ENCODE measurements at places on chromosomes 16 and 17. TPM values are rescaled to one million over a fixed set of nuclear protein-coding genes. Genes with fewer than 3 reads are reported as not detected.

SHCBP1 gene
- not detected for total RNA-seq

CCL1 gene
- total RNA-seq, result not detected

RDM1 gene
- total RNA-seq, result not detected

WNT3 gene
- not detected for total RNA-seq

TBC1D3E gene
- total RNA-seq, result not detected

DNA sequence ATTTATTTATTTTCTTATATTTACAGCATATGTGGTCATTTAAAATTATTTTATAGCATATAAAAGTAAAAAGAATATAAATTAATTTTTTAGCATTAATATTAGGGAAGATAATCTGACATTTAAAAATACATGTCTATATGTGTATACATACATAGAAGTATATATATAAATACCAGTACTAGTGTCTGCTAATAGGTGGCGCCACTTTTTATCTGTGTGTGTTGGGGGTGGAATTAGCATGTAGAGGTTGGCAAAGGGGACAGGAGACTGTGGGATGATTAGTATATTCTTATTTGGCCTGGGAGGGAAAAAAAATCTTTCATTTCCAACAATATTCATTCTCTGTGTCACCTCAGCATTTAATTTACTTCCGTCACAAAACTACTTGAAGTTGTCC is 359.1 kb downstream of the WWOX start:
- no peaks in the 10 kb centered on the region for H3K27me3 ChIP-seq
- H3K27ac ChIP-seq, result no peak overlapping the region
- no peak for DNase-seq
- H3K36me3 ChIP-seq, result no peaks in the 10 kb centered on the region
- no peak overlapping the region for H3K4me3 ChIP-seq

DNA sequence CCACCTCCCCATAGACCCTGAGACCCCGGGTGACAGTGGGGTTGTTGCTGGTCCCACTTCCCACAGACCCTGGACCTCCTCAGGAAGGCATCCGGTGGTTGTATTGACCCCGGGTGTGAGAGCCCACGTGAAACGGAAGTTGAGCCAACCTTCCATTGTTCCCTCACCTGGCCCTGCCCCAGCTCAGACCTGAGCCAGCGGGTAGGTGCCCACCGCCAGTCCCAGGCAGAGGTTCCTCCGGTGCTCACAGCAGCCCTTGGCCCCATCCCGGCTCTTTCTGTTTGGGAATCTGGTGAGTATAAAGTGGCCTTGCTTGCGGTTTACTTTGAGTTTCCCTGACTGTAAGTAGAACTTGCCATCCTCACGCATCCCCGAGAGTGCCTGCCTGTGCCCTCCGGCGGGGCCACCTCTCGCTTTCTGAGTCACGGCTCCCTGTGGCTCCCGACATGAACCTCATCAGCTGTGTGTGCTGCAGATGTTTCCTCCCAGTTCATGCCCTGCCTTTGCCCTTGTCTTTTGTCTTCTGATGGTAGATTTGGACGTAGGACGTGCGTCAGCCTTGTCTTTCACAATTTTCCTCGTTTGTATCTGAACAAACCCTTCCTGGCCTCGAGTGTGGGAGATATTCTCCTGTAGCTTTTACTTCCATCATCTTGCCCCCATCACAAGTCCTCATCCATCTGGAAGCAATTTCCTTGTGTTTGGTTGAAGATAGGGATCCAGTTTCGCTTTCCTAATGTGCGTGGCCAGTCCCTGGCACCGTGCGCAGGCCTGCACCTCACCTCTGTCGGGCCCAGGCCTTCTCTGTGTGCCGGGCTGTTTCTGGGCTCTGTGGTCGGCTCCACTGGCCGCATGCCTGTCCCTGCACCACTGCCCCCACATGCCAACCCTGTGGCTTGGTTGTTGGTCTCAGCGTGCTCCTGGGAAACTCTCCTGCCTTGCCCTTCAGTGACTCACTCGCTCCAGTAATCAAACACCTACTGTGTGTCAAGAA is 76.0 kb downstream of the METRNL start:
- H3K4me3 ChIP-seq, result no peak overlapping the region
- no peaks in the 10 kb centered on the region for H3K4me1 ChIP-seq
- H3K36me3 ChIP-seq, result no peaks in the 10 kb centered on the region
